Activated naive CD4-positive, alpha-beta T cell treated with anti-CD3 and anti-CD28 coated beads, Interleukin-2, amount 50 U/mL, for 72 hours (primary cell): ENCODE measurements at places on chromosomes 5 and 9. TPM values are rescaled to one million over a fixed set of nuclear protein-coding genes. Genes with fewer than 3 reads are reported as not detected.

The FRMPD1 gene
- not detected for total RNA-seq

DNA sequence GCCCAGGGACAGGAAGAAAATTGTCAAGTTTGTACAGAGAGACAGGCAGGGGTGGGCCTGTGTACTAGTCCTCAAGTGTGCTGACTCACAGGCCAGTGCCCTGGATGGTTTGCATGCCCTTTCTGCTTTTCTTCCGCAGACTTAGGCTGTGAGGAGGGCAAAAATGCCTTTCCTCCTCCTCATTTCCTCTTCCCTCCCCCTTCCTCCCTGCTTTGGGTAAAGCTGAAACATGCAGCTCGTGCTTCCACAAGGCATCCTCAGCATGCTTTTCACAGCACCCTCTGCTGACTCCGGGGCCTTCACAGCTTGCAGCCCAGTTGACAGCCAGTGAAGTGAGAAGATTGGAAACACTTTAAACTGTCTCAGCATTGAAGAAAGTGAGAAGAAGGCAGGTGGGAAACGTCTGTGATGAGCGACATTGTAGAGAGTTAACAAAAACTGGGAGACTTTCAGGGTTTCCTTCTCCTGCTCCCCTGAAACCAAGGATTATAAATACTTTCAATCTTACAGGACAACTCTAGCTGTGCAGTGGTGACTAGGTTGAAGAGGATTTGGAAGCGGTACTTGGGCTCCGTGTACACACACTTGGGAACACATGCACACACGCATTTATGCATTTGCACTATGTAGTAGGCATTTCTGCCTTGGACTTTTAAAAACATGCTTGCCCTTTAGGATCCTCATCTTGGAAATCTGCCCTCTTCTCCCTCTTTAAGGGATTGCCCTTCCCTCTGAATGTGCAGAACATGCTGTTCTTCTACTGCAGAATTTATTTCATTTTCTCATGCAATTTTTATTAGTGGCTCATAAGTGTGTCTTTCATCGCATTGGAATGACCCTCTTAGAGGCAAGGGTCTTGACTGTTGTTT, 138.8 kb downstream of the GRIA1 start:
- DNase-seq, result no peak

GRCh38 chr5:99248066-99248465, 319.3 kb upstream of the CHD1 start:
- DNase-seq, result no peak

- DNase-seq, result no peak
These were observed 190.1 kb upstream of the MEF2C start for GRCh38 chr5:89072842-89073672.

DNA sequence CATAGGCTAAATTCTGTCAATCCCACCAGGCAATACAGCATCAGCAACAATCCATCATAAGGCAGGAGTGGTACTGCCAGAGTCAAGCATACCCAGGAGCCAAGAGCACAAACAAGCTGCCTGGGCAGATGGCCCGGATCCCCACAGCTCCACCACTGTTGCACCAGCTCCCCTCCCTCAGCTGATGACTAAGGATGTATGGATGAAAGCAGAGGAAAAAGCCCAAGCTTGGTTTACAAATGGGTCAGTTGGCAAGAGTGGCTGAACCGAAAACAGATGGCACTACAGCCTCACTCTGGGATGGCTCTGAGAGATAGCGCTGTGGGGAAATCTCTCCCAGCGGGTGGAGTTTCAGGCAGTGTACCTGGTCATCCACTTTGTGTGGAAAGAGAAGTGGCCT, 29.4 kb downstream of the DROSHA start:
- DNase-seq, result no peak

The DRD1 gene
- total RNA-seq, result not detected

The SPATA9 gene
- total RNA-seq, result not detected

DNA sequence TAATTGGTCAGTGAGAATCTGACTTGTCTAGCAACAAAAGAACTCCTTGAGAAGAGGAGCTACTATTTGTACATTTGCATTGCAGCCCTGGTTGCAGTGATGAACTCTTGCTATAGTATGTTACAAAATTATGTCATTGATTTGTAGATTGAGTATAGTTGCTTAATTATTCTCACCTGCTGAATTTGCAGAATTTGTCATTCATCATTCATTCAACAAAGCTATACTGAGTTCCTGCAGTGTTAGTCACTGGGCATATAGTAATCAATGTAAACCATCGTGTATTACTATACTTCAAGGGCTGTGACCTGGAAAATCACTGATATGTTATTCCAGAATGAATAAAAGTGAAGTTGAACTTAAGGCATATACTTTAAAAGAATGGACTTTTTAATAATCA, 50.1 kb downstream of the SLC1A3 start:
- no peak for DNase-seq

The ECM2 gene
- total RNA-seq, result not detected

The BRINP1 gene
- total RNA-seq, result not detected

DNA sequence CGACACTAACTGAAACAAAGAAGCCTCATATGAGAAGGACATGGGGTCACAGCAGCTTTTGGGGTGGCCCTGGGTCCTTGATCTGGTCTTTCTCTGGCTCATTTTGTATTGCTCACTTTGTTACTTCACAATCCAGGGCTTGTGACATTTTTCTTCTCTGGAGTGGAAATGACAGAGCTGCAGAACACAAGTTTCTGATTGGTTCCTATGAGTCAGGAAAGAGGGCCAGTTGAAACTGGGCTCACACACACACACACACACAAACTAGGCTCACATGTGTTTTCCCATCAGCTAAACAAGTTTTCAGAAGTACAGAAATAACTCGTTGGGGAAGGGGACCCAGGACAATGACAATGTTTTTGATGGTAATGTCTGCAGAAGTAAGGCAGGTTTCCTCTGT, 54.3 kb downstream of the TMC1 start:
- DNase-seq, result no peak

GRCh38 chr5:129670957-129671500, 76.9 kb upstream of the MINAR2 start:
- no peak for DNase-seq

The LRRTM2 gene
- 0.21 TPM for total RNA-seq

- no peak for DNase-seq
These were observed 18.9 kb downstream of the MARCHF11 start for GRCh38 chr5:16160706-16161105.

- no peak for DNase-seq
These were observed 340.0 kb upstream of the EDIL3 start for GRCh38 chr5:84724683-84725082.

DNA sequence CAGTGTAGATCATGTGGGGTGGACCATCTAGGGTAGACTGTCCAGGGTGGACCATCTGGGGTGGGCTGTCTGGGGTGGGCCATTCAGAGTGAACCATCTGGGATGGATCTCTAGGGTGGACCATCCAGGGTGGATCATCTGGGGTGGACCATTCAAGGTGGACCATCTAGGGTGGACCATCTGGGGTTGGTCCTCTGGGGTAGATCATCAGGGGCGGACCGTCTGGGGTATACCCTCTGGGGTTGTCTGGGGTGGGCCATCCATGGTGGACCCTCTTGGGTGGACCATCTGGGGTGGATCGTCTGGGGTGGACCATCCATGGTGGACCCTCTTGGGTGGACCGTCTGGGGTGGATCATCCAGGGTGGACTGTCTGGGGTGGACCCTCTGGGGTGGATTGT, 64.3 kb downstream of the KCNT1 start:
- no peak for DNase-seq

The CTXN3 gene
- not detected for total RNA-seq

The LCN9 gene
- total RNA-seq, result not detected

- DNase-seq, result no peak
These were observed 96.2 kb downstream of the RXRA start for GRCh38 chr9:134422301-134423090.

DNA sequence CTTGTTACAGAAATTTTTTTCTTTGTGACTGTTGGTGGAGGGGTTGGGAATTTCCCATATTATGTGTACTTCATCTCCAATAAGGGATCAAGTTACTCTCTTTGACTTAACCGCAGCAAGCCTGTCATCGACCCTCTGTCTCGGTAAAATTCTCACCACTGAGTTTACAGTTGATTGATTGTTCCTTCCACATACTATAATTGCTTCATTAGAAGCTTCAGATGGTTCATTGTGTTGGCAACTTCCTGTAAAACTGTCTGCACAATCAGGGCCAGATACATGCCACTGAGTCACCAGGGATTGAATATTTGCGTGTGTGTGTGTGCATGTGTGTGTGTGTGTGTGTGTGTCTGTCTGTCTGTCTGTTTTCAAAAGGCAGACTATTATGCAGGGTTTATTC, 176.6 kb downstream of the ZNF462 start:
- DNase-seq, result no peak

DNA sequence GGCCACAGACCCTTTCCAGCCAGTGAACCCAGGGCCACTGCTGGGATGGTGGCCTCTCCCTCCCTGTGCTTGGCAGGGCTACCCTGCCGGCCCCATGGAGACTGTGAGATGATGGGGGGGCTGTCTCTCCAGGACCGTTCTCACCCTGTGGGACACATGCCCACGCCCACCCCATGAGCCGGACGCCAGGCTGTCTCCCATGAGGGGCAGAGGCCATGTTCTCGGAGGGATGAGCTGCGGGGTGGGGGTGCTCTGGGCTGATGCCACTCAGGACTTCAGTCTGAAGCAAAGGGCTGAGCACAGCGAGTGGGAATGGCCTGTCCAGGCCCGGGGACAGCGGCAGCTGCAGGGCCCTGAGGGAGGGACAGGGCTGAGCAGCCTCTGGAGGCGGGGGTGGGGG, 88.9 kb downstream of the KCNT1 start:
- DNase-seq, result no peak

The MARVELD2 gene
- total RNA-seq, result 0.23 TPM

The PRSS3 gene
- total RNA-seq, result not detected

The ATP10B gene
- not detected for total RNA-seq

DNA sequence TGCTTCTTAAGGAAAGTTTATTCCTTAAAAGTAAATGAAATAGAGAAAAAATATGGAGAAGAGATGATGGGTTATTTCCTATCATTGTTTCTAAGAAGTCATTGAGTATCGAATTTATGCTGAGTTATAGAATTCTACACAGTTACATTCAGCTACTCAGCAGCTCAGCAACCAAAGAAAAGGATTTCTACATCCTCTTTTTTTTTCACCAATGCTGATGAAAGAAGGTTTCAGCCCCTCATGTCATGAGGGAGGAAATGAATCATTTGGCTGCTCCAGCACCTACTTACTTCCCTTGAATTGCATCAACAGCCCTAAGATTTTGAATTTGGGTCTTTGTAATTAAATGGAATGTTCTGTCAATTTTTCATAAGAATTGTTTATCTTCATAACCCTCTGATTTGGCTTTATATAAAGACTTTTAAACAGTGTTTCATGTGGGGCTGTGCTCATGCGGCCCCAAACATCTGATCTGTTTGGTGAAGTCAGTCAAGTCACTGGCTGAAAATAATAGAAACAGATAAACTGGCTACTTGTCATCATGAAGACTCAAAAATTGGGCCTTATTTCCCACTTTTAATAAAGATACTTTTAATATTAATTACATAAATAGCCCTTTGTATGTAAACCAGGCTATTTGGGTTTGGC, 18.5 kb upstream of the SNX2 start:
- no peak for DNase-seq

GRCh38 chr5:78638423-78638822, 10.1 kb downstream of the LHFPL2 start:
- DNase-seq, result no peak

The SLC35D2 gene
- total RNA-seq, result 1.5 TPM

- no peak for DNase-seq
These were observed 9.9 kb downstream of the NR2F1 start for GRCh38 chr5:93592883-93593282.

DNA sequence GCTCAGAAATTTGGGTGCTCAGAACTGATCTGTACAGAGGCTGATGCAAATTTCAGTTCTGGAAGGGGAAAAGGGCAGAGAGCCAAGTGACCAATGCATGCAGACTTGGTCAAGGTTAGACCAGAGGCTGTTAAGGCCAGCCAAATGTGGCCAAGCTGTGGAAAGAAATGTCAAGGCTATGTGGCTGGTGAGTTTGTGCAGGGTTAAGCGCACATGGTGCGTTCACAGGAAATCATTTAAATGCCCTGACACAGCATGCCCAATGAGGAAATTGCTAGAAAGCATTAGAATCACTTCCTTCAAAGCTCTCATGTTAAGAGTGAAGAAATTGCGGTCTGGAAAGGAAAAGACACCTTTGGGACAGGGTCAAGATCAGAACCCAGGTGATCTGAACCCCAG, 58.0 kb downstream of the PTPN3 start:
- no peak for DNase-seq

The HMCN2 gene
- total RNA-seq, result not detected

The NR2F1-AS1 gene
- not detected for total RNA-seq

The SLCO6A1 gene
- total RNA-seq, result not detected
